Central memory CD4-positive, alpha-beta T cell (primary cell): ENCODE measurements at places on chromosomes 2 and 18.

- DNase-seq: no peak
Measured at GRCh38 chr2:4745056-4745991, 946.9 kb upstream of the SOX11 start.

DNA sequence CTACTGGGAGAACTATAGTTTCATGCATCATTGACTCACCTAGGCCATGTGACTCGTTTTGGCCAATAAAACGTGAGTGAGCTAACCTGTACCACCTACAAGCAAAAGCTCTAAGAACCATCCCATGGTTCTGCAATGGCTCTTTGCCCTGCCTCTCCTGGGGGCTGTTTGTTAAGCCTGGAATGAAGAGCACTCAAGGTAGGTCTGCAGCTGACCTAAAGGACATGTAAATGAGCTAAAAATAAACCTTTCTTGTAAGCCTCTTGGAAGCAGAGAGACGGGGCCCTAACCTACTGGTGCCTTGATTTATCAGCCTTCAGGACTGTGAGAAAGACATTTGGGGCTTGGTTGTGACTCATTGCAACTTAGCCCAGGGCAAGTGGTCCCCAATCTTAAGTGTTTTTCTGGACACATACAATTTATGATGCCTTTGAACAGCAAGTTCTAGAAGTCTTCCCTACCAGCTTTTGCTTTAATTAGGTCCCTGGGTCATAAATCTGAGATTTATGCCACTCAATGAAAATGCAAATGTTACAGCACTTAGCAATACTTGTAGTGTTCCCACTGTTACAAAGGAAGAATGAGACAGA lies 107.4 kb downstream of the OSBPL6 start:
- no peak for DNase-seq

- no peak for DNase-seq
Measured at GRCh38 chr18:29196307-29196706, 1019.4 kb upstream of the CDH2 start.

GRCh38 chr2:37644191-37644590 lies 27.3 kb downstream of the CDC42EP3 start:
- DNase-seq: no peak

DNA sequence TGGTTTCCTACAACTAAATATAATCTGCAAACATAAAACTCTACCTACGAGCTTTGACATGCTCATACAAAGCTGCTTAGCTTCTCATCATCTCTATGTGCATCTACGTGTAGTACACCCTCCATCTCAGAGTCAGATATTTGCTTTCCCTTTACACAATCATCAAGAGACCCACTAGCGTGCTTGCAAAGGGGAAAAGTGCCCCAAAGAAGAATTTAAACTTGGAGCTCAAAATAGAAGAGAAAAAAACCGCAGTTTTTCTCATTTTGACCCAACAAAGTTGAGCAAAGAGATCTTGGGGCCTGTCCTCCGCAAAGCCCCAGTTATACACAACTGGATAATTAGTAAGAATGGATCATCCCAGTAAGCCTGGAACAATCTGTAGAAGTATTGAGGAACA lies 104.1 kb downstream of the PAX3 start:
- no peak for DNase-seq

GRCh38 chr2:60677356-60677755 lies 78.7 kb upstream of the PAPOLG start:
- no peak for DNase-seq

GRCh38 chr18:62998443-62998842 lies 283.1 kb downstream of the PHLPP1 start:
- DNase-seq: no peak

DNA sequence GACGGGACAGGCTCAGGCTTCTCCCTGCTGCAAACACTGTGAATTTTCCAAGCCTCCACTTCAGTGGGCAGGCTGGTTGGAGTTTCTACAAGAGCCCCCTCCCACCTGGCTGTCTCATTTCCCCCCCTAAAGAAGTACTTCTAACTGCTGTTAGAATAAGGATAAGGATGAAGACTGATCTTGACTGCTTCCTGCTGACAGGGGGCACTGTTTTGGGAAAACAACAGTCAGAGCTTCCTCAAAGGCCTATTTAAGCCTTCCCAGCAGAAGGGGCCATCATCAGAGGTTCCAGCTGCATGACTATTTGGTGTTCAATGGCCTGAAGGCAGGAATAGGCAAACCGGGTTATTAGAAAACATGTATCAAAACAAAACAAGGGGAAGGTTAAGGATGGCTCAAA lies 1162.8 kb downstream of the DSC3 start:
- no peak for DNase-seq

DNA sequence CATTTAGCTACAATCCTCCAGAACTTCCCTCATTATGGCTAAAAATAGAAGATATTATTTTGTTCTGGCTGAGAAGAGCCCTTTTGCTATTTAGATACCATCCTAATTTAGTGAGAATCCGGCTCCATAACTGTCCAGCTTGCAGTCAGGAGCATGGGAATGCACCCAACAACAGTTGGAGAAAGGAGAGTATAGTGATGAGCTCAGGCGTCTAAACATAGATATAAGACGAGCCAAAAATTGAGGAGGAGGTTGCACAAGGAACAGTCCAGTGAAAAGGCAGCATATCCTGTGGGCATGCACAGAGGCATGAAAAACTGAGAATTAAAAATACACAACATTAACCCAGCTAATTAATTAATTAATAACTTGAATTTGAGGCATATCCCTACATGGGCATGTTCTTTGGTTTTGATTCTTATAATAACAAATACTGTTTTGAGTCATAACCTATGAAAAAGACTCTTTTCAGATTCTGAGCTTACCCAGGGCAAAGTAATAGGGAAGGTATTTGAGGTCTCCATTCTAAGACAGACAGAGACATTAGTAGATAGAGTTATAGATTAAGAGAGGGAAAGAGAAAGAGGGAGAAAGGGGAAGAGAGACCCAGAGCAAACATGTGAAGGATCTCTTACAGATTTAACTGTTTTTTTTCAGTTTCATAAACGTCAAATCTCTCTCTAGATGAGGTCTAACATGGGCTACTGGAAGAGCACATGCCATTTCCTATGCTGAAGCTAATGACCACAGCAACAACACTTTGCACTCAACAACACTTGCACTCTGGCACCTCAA lies 311.2 kb downstream of the OSR1 start:
- no peak for DNase-seq

DNA sequence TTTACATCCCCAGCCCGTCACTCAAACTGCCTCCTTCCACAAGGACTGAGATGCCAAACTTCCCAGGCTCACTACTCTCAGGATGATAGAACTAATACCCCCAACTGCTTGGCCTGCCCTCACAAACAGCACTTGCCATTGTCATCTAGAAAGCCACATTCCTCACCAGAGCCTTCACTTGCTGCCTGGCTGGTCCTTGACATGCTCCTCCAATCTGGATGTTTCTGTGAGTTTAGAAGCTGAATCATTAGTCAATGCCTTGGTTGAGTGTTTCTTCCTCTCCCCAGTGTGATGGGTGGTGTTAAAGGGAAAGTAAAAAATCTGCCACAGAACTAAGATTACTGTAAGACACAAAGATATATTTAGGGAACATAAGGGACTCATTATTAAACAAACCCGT lies 52.5 kb downstream of the MARCHF4 start:
- no peak for DNase-seq

DNA sequence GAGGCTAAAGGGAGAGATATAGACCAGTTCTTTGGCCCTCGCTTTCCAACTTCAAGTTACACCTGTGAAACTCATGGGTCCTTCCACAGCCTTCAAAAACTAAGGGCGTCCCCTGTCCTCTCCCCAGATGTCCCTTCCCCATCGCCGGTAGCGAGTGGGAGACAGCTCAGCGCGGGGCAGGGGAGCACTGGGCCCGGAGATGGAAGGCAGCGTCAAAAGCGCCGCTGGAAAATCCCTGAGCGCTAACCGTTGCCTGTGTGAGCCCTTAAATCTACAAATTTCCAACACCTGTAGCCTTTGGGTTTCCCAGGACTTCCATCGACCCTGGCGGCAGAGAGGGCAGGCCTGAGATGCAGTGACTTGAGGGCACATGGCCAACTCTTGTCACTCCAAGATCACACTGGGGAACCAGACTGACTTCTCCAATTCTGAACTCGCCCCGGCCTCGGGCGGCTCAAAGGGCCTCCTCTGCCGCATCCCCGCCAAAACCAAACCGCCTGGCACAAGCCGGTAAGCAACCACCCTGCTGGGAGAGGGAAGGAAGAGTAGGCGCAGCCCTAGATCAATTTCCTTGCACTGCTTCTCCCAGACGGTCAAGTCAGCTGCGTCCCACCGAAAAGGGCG lies 879 bp upstream of the EPAS1 start:
- DNase-seq: peak; percentile 6

- DNase-seq: no peak
Measured at GRCh38 chr18:23838801-23839366, 149.6 kb downstream of the LAMA3 start.

DNA sequence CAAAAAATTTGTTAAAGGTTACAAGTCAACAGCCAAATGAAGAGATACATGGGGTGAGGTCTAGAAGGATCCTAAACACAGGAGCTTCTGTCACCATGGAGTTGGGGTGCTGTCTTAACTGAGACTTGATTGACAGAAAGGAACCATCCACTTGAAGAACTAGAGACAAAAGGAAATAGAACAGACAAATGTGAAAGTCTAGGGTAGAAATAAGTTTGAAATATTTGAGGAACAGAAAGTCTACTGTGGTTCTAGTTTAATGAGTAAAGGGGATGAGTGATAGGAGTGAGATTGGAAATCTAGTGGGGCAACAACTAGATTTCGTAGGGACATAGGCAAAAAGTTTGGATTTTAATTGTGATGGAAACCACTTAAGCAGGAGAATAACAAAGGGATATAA lies 18.7 kb downstream of the RBBP8 start:
- no peak for DNase-seq

DNA sequence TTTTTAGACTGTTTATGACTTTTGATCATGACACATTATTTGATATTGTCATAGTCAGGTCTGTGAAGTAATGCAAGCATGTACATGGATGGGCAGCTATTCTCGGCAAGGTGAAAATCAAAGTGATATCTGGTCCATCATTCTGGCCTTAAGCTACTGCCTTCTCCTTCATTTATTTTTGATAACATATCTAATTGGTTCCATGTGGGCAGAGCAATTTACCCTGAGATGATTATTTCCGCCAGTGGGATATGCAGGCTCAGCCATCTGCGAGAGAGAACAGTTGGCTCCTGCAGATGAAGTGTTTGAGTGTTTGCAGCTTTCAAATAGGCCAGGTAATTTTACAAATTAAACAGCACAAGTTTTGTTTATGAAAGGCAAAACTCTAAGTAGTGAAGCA lies 116.4 kb downstream of the LYPD6 start:
- DNase-seq: no peak

DNA sequence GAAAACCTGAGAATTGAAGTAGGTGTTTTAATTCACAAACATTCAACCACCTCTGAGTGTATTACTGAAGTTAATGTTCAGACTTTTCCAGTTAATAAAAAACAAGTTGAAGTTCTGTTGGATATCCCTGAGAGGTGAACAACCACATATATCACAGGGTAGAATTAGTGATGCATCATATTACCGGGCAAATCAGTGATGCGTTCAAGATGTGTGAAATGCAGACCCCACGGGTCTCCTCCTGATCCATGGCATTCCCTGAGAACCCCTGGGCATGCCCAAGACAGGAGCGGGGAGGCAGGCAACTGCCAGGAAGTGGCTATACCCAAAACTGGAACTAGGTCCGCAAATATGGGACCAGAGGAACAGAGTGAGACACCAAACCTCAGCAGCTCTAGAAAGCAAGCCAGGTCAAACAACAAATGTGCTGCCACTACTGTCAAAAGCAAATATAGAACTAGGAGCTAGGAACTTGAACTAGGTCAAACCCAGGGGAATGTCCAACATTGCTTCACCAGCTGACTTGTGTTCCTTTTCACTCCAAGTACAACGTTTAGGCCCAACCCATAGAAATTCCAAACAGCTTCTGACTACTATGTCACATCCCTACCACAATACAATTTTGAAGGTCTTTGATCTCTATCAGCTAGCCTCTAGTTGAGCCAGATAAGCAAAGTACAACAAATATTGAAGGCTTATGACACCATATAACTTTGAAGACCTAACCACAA lies 20.2 kb downstream of the PSTPIP2 start:
- no peak for DNase-seq

DNA sequence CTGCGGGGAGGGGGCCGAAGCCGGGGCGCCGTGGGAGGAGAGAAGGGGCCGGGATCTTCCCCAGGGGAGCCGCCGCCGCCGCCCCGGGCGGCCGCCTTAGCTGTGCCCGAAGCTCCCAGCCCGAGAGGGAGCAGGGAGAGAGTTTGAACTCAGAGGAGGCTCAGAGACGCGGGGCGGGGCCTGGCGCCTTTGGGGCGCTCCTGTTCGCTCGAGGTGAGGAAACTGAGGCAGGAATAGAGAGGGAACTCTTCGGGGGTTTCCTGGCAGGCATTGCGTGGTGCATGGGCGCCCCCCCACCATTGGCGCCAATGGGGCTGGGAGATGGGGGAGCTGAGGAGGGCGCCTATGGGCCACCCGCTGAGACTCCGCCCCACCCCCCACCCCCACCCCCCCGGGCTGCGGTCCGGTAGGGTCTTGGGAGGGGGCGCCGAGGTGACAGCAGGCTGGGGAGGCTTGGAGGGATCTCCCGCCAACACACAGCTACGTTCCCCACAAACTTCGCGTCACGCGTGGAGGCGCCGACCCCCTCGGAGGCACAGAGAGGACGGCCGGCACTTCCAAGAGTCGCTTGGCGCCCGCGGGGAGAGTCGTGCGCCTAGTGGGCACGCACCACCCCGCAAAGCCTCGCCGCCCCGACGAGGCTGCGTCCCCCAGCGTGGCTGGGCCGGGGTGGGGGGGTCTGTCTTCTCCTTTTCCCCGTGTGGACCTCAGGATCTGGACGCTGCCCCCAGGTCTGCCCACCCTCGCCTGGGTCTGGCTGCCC lies 680 bp downstream of the CTDSP1 start:
- peak; percentile 45 for DNase-seq

DNA sequence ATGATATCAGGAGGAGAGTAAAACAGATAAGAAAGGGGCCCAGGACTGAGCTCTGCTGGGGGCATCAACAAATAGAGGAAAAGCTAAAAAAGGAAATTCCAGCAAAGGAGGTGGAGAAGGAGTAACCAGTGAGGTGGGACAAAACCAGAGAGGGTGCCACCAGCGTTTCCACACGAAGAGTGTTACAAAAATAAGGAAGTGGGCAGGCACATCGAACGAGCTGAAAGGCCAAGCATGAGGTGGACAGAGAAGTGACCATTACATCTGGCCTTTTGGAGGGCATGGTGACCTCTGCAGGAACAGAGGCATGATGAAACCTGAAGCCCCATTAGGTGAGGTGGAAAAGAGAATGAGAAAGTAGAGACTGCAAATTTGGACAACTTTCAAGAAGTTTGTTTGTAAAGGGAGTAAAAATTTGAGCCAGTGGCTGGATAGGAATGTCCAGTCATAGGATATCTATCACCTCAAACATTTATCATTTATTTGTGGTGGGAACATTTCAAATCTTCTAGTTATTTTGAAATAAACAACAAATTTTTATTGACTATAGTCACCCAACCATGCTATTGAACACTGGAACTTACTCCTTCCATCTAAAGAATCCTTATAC lies 18.4 kb upstream of the VIT start:
- DNase-seq: no peak

DNA sequence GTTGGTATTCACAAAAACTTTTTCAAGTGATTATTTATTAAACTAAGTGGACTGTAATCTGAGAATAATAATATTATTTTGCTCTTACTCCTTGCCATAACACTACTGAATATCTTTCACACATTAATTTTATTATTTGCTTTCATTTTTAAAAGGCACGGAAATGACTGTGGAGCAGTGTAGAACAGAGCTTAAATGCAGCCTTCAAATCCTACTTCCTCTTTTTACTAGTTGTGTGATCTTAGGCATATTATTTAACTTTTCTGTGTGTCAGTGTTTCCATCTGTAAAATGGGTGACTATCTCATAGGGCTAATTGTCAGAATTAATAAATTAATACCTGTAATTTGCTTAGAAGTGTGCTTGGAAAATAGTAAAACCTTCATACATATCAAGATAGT lies 55.5 kb upstream of the SLC8A1 start:
- no peak for DNase-seq
